Stimulated activated CD4-positive, alpha-beta T cell treated with anti-CD3 and anti-CD28 coated beads, Interleukin-15, amount 100 ng/mL, for 1 hour (primary cell): ENCODE measurements at places on chromosomes 16 and 17.

DNA sequence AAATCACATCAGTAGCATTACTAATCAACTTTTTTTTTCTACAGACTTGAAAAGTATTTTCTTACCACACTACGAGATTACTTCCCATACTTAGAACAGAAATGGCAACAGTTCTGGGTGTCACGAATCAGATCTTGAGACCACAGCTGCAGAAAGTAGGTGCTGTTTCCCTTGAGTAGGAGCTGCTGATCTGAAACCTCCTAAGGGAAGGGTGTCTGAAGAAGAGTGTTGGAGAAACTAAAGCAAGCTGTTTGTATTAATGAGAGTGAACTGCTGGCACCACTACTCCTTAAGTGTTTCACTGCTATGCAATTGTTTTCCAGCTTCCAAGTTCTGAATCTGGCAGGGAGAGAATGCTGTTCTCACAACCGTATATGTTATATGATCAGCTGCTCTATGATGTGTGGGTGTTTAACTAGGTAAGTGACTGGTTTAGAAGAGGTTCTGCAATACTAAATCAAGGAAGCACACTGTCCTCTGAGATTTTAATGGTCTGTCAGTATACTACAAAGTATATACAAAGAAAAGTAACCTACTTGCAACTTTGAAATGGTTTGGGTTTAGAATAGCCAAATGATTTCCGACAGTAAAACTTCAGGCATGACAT, 3.3 kb downstream of the ZNF652 start:
- no peak for DNase-seq

DNA sequence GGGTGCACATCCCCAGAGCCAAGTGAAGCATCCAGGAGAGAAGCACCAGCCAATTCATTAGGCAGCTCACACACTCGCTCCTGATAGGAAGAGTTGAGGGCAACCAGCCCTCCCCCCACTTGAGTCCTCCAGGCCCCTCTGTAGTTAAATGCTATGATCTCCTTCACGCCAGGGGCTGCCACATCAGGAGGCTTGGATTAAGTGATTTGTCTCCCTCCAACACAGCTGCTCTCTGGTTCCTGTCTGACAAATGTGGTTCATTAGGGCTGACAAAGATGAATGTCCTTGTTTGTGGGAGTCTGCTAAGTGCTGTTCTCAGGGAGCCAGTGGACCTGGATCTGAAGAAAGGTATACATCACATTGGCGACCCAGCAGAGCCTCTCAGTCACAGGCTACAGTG, 94.5 kb upstream of the WSCD1 start:
- no peak for DNase-seq

- DNase-seq: no peak
Observed at GRCh38 chr17:59811209-59811608, 81.5 kb downstream of the TUBD1 start.

GRCh38 chr17:70709596-70709995, 540.3 kb downstream of the KCNJ2 start:
- no peak for DNase-seq

- no peak for DNase-seq
Observed at GRCh38 chr17:12568358-12569251, 97.1 kb upstream of the MYOCD start.
